ENCODE measurements at places on chromosomes 7 and 10.

- DNase-seq, result no peak
Measured at GRCh38 chr10:34319197-34319846, 495.8 kb downstream of the PARD3 start.

DNA sequence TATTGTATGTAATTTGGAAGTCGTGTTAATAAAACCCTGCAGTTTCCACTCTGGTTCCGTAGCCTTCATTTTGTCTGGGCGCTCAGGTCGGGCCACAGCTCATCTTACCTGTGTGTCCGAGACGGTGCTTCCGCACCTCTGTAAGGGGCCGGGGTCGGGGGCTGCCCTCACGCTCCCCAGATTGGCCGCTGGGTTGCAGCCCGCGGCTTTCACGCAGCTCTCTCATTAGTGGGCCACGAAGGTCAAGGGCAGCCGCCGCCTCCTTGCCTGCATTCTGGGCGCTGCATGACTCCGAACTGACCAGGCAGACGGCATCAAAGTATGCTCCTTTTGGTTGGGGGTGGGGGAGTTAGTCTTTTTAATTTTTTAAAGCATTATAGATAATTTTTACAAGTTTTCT lies 30.8 kb downstream of the SHH start:
- DNase-seq, result no peak

DNA sequence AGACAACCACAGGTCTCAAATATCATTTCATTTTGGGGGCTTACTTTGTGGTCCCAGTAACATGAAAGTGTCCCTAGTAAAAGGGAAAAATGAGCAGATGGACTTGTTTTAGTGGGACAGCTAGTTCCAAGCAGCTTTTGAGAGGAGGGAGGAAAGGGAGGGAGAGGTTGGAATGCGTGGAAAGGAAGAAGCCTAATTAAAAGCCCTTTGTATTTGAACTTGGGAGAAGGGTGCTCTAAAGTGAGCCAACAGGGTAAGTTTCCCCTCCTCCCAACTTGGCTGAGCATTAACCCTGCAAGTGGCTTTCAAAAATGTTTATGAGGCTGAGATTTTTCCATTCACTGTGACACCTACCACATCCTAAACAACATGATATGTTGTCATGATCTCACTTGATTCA lies 38.8 kb upstream of the LYZL1 start:
- no peak for DNase-seq

GRCh38 chr10:3036155-3037021 lies 31.0 kb upstream of the PFKP start:
- DNase-seq, result no peak

GRCh38 chr7:139889186-139889871 lies 60.3 kb downstream of the TBXAS1 start:
- no peak for DNase-seq

DNA sequence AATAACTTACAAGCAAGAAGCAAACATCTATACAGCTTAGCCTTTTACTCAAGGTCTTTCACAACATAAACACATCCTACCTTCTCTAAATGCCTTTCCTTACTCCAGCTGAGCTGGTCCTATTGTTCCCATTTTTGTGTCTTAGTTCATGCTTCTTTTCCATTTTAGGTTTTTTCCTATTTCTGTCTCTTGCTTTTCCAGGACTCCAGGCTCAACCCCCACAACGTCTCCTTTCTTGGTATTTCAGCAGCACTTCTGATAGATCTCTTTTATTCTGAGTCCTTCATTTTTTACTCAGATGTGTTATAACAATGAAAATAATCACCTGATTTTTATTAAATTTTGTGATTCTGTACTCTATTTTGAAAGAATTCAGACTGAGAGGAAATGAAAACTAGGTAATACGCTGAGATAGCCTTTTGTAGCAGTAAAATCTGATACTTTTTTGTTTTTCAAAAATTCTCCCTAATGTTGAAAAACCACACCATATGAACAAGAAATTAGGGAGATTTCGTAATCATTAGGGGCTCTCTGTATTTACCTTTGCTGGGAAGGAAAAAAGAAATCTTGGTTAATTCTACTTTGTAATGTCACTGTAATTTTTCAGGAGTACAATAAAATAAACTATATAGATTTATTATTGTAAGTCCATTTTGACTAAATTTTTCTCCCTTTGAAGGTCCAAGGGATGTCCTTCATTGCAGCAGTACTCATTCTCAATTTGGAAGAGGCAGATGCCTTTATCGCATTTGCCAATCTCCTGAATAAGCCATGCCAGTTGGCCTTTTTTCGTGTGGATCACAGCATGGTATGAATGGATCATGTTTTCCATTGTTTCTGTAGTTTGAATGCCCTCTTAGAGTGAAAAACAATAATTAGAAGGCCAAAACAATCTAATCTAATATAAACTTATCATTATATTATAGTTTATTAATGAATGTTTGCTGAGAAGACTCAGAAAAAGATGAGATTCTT lies 24.0 kb upstream of the HELLS start:
- no peak for DNase-seq

- DNase-seq, result no peak
Measured at GRCh38 chr10:33145451-33146188, 187.6 kb upstream of the ITGB1 start.

- no peak for DNase-seq
Measured at GRCh38 chr10:111316722-111317212, 239.9 kb downstream of the ADRA2A start.

DNA sequence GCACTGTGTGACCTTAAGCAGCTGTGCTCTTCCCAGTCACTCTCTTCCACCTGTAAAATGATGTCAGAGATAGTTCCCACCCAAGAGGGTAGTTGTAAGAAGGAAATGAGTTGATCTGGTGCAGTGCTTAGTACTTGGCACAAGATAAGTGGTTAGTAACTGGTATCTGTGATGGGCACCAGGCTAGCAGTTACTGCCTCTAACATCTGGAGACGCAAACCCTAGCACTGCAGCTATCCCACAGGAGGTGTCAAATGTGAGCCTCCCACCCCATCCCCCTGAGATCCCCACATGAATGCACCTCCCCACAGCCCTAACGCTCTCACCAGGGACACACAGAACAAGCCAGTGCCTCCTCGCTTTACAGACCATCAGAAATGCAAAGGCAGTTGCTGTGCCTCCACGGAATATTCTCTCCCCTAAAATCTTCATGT lies 72.0 kb downstream of the KCNMA1 start:
- no peak for DNase-seq

DNA sequence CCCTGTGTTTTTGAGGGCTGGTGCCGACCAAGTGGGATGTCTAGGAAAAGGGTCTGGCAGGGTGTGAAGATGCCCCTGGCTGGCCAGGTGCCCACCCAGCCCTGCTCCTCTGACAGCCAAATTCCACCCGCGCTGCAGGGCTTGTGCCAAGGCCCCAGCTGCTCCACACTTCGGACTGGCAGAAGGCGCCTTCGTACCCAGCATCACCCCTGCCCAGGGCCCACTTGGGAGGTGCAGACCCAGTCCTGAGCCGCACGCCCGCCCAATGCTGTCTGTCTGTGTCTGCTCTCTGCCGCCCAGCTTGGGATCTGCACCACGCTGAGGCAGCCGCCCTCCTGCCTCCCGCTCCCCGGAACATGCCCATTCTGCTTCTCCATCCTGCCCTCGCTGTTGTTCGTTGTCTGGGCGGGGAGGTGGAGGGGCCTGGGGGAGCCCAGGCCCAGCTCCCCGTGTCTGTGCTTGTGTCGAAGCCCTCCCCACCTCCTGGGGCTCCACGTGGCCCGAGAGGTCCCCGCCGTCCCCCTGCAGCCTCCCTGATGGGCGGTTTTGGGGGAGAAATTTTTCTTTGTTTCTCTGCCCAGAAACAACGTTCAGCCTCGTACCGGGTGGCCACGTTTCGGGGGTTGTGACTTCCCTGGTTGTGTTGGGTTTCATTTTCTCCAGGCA lies 36.9 kb upstream of the PPIF start:
- no peak for DNase-seq

GRCh38 chr10:127945341-127945758 lies 38.4 kb downstream of the PTPRE start:
- DNase-seq, result no peak

DNA sequence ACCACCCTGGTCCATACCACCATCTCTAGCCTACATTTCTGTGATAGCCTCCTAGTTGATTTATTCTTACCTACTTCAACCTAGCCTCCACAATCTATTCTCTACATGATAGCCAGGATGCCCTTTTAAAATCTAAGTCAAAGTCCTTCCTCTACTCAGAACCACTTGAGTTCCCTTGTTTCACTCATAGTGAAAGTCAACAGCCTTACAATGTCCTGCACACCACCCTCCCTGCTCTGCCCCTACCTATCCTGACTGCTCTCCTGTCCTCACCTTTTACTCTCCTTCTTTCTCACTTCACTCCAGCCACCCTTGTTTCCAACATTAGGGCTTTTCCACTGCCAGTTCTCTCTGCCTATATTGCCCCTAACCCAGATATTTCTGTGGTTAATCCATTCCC lies 146.7 kb downstream of the GRM3 start:
- DNase-seq, result no peak

DNA sequence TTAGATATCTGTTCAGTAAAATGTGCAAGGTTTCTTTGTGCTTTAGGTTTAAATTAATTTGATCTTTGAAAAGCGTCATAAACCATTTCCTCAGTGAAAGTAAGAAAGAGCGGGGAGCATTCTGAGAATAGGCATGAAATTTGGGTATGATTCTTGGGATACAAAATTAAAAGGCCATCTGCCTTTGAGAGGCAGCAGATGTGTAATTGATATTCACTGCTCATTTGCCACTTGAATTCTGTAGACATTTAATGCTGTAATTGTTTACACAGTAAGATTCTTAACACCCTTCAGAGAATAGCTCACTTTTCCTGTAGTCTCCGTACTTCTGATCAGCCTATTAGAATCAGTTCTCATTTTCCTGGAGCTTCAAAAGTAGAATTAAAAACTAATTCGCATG lies 18.7 kb downstream of the FRMD4A start:
- no peak for DNase-seq

DNA sequence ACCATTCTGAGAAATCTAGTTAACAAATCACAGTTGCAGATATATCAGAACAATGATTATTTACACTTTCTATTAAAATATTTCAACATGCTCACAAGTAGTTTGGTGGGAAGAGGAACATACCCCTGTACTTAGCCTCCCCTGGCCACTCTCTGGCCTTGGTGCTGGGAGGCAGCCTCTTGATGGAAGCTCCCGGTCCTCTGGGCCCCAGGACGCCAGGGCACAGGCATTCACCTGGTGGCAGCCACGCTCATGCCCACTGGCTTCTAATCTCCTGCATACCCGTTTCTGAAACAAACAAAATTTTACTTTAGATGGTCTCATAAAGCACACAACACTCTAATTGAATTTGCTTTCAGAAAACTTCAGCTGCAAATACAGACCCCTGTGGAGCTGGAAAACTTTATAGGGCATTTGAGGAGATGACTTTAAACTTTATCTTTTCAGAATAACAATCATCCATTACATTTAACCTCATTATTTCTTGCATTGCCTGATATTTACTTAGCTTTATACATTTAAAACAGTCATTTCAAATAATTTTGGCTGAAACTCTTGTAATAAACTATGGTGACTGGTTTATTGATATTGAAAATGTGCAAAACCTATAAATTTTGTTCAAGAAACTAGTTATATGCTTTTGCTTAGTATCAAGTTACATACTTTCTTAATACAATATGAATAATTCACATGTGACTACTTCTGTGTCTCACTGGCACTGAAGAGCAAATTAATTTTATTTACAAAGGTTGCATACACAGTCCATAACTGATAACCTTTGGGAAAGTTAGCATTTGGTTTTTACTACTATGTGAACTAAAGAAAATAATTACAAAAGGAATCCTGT lies 30.8 kb downstream of the C10orf143 start:
- no peak for DNase-seq

DNA sequence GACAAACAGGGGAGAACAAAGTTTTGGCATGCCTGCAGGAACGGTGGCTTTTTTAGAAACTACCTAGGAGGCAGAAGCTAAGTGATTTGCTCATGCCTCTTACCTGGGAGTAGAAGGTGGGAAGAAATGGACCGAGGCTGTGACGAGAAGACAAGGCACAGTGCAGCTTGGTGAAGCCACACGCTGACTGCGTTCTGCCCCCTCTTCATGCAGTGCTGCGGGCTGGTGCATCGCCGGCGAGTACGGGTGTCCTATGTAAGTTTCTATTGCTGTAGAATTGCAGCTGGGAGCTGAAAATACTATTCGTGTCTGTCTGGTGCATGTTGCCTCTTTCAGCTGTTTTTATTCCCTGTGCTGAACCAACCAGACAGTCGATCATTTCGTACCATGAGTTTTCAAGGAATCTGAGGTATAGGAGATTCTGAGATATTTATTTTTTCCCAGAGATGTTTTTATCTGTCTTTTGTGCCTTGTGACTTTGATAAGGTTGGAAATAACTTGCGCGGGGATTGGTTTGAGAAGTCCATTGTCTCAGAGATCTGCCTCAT lies 120.9 kb downstream of the CACNB2 start:
- DNase-seq, result no peak

- DNase-seq, result no peak
Measured at GRCh38 chr7:43650457-43651052, 67.6 kb downstream of the STK17A start.

GRCh38 chr7:110027385-110027784 lies 1063.5 kb upstream of the LRRN3 start:
- no peak for DNase-seq

DNA sequence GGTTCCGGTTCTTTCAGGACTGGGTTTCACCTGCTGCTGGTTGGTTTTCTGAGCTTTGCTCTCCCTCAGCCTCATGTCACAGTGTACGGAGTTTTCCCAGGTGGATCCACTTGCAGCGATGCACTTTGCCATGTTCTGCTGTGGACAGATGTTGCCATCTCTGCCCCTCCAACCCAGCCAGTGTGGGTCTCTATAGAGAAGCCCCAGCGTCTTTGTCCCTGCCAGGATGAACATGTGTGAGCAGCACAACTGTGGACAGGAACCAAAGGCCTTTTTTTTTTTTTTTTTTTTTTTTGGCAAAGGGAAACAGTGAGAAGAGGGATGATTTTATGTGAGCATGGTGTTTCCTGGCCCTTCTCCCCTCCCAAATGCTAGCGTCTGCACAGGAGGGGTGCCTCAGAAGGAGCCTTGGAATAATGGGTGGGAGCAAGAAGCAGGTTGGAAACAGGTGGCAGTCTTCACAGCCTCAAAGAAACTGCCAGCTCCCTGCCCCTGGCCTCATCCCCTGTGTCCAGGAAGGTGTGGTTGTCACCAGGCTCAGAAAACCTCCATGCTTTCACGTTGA lies 106.5 kb downstream of the RPS24 start:
- DNase-seq, result no peak

DNA sequence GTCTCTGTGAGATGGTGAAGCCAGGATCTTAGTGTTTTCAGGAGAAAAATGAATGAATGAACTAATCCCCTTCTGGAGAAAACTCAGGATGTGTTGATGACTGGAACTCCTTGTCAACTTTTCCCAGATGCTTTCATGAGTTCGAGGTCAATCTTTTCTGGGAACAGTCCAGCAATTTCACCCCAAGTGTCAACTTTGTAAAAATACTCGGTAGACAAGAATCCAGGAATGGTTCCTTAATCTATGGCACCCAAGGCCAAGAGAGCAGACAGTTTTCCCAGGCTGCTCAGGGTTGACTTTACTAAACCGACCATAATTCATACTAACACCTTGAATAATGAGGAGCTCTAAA lies 31.1 kb upstream of the LYZL1 start:
- DNase-seq, result no peak

DNA sequence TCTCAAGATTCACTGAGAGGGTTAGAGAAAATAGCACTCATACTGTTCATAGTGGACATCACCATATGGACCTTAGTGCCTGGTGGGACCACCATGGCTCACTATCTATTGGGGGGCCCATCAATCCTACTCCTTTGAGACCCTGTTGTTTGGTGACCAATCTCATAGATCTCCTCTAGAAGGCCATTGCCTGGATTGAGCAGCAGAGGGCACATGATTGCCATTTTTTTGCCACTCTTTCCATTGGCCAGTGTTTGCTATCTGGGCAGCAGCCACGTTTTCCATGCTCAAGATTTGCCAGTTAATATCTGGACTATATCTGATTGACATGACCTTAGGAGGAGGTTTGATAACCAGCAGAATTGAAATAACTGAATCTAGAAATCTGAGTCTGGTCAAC lies 244.5 kb downstream of the ITGB1 start:
- DNase-seq, result no peak

Data from activated T-cell treated with anti-CD3 and anti-CD28 coated beads, Interleukin-2, amount 50 U/mL, for 24 hours (primary cell).